NCI-H1105 (cell line): ENCODE measurements at places on chromosomes 5 and 9.
A peak's percentile ranks its signal among the peaks of the same experiment; 100 is the strongest.

GRCh38 chr9:82127465-82127864, 138.9 kb downstream of the SPATA31D1 start:
- DNase-seq, result no peak

DNA sequence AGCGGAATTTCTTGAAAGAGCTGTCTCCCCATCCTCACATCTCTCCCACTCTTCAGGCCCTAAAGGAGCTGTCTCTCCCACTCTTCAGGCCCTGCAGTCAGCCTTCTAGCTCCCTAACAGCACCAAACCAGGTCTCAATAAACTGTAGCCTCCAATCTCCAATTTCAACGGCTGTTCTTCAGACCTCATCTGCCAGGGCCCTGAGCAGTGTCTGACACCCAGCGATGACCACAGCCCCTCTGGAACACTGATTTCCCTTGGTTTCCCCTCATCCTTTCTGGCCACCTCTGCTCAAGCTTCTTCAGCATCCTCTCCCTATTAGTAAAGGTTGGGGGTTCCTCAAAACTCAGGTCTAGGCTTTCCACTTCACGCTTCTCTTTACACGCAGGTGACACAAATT, 1.6 kb upstream of the P4HA2 start:
- no peak for DNase-seq

DNA sequence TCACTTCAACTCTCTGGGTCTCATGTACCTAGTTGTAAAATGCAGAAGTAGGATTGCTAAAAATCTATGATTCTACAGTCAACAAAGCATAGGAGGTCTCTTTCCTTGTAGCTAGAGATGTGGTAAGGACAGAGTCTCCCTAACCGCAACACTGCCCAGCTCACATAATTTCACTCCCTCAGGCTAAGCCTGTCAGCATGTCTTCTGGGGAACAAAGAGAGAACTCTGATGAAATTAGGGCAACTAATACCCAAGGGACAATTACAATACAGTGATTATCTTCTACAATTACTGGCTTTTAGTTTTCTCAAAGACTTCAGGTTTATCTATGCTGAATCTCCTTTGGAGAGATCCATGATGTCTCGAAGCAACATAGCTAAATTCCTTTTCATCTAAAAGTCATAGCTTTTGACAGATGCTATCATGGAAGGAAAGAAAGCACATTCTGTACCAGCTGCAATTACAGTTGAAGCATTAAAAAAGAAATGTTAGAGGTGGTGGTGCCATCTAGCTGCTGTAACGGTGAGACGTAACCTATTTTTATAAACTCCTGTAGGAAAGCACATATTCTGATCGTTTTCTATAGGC, 141.1 kb upstream of the TARS1 start:
- no peak for DNase-seq

GRCh38 chr5:138724470-138725146, 28.6 kb upstream of the CTNNA1 start:
- no peak for DNase-seq

DNA sequence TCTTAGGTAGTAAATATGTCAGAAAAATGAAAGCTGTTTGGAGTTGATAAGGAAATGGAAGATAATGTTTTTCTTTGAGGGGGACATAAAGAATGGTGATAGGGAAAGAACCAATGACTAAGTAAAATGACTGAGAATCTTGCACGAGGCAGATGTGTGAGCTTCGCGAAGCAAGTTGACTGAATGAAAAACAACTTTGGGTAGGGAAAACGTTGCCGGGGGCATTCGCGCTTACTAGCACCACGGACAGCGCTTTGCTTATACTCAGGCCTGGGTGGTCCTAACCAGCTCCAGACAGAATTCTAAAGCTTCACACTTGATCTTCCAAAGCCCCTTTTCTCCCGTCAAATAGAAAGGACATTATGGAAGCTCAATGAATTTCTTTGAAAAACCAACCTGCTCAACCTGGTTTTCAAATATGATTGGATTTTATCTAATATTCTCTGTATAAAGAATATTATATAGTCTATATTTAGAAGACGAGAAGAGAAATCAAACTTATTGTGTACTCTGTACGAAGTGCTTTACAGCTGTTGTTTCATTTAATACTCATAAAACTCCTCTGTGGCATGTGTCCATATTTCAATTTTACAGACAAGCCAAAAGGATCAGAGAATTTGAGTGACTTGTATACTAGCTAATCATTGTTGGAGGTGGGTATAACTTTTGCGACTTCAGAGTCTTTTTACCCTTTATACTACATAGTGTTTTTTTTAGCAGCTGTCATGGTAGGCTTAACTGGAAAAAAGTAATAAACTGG, 1.9 kb upstream of the CDKN2B start:
- no peak for DNase-seq

GRCh38 chr9:125425170-125425897, 163.7 kb downstream of the GAPVD1 start:
- no peak for DNase-seq

GRCh38 chr9:111136180-111136579, 97.9 kb upstream of the LPAR1 start:
- DNase-seq, result no peak

DNA sequence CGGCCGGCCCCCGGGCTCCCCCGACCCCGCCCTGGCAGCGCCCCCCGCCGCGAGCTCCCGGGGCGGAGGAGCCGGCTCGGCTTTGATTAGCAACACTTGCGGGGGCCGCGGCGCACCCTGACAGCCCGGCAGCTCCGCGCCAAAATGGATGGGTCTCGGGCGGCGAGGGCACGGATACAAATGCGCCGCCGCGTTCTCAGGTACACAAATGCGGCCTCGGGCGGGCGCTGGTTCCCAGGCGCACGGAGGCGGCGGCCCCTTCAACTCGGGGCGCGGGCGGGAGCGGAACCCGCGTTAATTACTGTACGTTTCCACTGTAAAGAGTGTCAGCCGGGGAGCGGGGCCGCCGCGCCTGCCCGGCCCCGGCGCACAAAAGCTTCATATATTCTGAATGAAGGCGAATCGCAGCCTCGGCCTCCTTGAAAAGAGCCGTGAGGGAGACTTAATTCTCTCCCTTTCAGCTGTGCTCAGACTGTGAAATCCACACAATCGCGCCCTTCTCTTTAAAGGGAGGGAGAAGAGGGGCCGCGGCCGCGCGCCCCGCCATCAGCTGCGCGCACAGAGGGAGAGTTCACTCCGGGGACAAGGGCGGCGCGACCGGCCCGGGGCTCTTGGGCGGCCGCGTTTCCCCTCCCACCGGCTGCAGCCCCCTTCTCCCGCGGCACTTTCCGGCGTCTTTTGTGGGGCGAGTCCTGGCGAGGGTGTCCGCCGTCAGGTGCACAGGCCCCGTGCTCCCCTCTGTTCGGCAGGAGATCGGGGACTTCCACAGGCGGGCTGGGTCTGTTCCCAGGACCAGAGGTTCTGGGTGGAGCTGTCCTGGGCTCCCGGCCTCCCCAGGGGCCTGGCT, 27.0 kb downstream of the MSX2 start:
- DNase-seq, result peak; percentile 61

GRCh38 chr9:21689854-21690253, 112.6 kb upstream of the MTAP start:
- no peak for DNase-seq

- DNase-seq, result no peak
Measured at GRCh38 chr9:93132946-93133680, 938 bp downstream of the NINJ1 start.

- DNase-seq, result no peak
Measured at GRCh38 chr5:94811331-94811730, 192.9 kb downstream of the SLF1 start.

GRCh38 chr5:57841676-57842363, 359.2 kb upstream of the ACTBL2 start:
- DNase-seq, result no peak

DNA sequence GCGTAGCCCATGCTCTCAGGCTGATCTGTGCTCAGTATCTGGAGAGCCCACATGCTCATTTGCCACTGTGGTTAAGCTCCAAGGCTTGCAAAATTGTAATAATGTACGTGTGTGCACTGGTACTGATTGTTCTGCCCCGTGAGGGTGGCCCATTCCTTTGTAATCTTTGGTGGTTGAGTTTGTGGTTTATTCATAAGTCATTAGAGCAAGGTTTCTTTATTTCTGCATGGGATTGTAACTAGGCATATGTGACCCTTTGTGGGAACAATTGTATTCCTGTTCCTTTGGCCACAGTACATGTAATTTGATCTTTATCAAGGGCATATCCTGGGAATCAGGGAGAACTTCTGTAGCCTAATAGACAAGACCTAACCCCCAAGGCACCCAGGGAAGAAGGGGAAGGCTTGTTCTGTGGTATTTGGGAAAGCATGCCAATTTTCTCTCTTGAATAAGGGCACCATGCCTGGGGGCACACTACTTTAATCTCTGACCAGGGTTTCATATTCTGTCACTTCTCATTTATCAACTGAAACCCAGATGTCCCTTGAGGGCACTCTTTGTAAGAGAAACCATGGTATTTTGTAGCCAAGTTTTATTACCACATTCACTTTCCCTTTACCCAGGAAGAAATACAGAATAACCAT, 74.6 kb downstream of the NPR3 start:
- no peak for DNase-seq

DNA sequence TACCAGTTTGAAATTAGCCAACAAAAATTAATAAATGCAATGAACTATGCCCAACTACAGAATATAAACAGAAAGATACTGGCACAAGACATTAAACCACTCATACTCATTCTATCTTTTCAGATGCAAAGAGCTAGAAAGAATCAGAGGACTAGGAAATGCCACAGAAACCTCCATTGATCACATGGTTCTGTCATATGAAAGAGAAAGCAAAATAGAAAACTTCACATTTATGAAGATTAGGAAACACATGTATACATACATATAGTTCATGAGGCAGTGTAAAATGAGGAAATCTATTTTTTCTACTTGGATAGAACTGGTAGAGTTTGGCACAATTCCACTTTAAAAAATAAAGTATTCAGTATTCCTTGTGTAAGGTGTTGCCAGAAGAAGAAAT, 275.1 kb upstream of the PTGER4 start:
- DNase-seq, result no peak

DNA sequence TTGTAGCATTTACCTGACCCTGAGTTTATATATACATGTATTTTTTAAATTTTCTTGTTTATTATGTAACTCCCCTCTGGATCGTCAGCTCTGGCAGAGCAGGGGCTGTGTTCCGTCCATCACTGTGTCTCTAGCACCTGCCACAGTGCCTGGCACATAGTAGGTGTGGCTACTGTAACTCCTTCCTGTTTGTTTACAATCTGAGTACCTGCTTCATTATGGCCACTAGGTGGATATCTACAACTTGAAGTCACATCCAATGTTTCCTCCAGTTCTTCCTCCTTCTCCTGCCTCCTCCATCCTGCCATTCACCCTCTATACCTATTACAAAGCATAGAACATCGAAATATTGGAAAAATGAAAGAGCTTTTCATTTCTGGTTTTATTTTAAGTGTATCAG, 14.2 kb upstream of the PPP1R2B start:
- DNase-seq, result no peak

GRCh38 chr9:37034938-37035647, 1.0 kb upstream of the PAX5 start:
- DNase-seq, result no peak

- no peak for DNase-seq
Measured at GRCh38 chr5:169301986-169302385, 1.0 kb upstream of the SLIT3 start.

- DNase-seq, result no peak
Measured at GRCh38 chr5:6553972-6554371, 78.9 kb downstream of the NSUN2 start.

- peak; percentile 33 for DNase-seq
Measured at GRCh38 chr9:89358985-89359384, 40.7 kb downstream of the SECISBP2 start.

DNA sequence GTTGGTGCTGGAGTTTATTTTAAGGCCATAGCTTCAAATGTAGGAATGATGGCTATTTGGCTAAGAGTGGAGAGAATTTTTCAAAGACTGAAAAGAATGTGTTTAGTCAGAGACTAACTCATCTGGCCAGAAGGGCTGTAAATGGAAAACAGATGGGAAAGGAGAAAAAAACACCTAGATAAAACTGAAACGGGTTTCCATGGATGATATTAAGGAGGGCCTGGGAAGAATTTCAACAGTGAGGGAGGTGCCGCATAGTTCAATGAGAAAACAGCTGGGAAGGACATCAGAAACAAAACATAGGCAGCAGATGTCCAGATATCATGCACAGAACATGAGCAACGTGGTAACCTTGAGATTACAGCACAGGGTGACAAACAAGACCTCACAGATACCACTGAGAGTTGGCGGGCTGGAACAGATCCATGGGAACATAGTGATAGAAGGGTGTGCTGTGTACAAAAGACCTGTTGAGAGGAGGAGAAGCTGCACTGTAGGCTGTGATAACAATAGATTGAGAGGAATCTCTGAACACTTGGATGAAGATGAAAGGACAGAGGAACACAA, 31.2 kb upstream of the RAD23B start:
- no peak for DNase-seq

DNA sequence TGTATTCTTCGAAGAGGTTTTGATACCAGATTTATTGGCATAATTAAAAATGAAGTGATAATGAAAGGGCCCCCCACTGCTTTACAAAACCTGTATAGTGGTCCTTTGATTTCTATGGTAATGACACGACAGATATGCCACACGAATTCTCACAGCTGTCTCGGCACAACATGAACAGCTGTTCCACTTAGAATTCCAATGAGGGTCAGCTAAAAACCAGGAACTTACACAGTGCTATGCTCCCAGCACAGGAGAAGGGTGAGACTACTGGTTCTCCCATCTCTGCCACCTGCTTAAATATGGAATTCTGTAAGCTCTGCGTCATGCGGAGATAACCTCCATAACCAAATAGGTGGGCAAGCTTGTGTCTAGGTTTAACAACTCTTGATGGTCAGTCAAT, 183.0 kb upstream of the EFNA5 start:
- no peak for DNase-seq

GRCh38 chr5:146490089-146490843, 25.7 kb downstream of the GPR151 start:
- DNase-seq, result no peak

GRCh38 chr5:104955479-104955878, 1392.9 kb upstream of the NUDT12 start:
- no peak for DNase-seq

DNA sequence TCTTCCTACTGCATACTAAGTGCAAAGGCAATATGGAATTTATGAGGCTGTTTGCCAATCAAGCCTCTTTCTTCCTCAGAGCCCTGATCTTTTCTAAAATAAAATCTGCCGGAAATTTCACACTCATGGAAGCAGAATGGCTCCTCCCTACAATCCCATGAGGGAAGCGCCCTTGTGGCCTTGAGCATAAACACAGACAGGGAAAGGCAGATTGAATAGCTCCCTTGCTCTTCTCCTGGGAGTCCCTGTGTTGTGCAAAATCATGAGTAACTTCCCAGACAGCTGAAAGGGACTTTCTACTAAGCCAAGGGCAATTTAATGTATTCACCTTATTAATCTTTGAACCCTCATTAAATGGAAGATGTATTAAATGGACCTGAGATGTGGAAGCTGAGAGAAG, 226.1 kb upstream of the PIK3R1 start:
- no peak for DNase-seq

DNA sequence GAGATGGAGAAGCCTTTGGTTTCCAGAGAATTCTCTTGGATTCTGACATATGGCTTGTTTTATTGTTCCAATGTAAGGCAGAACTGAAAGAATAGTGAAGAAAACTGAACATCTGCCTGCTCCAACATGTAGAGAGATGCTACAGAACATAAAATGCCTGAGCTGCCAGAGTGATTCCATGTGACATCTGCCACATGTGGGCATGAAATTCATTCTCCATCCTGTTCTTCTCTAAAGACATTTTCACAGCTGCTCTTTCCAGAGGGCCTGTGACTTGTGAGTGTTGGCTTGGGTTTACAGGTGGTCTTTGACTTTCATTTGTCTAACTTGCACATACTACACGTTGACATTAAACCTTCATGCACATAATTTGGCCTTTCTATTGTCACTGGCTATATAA, 33.7 kb upstream of the TXN start:
- DNase-seq, result no peak
